ENCODE measurements at places on chromosomes 13 and 19.

DNA sequence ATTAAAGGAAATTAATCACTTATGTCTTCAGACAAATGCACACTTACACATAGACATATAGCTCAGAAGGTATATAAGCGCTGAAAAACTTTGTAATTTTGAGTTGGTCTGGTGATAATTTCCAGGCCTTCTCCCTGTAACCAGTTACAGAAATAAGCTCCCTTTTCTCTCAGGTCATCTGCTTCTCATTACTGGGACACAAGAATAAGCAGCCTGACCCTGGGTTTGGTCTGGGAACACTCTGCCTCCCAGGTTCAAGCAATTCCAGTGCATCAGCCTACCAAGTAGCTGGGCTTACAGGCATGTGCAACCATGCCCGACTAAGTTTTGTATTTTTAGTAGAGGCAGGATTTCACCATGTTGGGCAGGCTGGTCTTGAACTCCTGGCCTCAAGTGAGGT, 274.5 kb downstream of the LMO7 start:
- DNase-seq = no peak

DNA sequence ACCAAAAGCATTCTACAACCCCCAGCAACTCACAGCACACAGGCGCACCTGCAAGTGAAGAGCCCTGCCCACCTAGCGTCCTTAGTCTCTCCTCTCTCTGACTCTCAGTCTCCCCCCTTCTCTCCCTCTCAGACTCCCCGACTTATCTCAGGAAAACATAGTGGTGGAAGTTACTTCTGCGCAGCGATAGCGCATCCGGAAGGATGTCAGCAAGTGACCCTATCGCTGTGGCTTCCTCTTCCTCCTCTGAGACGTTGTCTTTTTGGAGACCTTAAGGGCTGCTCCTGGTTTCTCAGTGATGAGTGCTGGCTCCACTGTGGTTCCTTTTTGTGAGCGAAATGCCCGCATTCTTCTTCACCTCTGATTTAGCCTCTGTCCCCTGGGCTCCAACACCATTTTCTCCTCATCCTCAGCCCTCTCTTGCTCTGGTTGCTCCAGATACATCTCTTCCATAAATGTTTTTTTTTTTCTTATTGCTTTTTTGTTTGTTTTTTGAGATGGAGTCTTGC, 1.4 kb upstream of the YIF1B start:
- no peak for DNase-seq

DNA sequence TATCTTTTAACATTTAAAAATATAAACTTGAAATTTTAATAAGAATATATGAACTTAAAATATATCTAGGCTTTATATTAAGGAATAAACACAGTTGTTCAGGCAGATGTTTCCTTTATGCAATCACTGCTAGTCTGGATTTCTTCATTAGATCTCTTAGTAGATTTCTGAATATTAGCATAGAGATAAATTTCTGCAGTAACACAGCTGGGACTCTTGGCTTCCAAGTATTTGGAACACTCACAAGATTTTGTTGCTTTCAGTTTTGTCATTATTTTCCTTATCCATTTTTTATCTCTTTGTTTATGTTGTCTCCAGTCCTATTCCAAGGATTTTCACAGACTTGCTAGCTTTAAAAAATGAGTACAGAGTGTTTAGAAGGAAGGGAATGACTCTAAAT, 857.1 kb downstream of the GPC5 start:
- no peak for DNase-seq

DNA sequence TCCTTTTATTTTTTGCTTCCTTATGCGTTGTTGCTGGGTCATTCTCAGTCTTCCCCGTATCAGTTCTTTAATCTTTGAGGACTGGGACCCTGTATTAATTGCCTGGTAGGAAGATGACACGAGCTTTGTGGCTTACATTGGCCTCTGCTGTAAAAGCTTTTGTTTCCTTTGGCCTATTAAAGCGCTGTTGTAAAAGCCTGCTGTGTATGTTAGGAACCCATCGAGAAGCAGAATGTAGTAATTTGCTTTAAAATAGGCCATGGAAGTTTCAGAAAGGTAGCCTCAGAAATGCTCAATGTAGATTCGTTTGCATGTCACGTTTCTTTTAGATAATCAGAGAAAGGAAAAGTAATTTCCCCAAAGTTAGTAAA, 257.5 kb upstream of the STARD13 start:
- DNase-seq = no peak

DNA sequence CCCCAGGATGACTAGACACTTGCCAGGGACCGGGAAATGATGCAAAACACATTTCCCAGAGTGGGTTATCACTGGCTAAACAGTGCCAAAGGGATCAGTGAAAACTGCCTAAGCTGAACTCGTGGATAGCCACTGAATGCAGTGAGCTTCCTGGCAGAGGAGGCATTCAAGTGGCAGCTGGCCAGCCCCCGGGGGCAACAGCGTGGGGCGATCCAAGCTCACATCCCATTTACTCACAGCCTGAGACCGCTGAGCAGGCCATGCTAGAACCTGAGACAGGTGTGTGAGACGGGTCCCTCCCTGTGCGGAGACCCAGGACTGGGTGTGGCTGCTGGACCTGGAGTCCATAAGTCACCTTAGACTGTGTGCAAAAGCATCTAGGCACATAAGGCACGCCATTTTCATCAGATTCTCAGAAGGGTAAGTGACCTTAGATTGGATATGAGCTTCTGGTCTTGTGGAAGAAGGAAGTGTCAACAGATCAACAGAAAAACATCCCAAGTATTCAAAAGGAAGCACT, 51.9 kb upstream of the SLC15A1 start:
- no peak for DNase-seq

Data from NCI-H226 (cell line).